ENCODE measurements at places on chromosomes 5 and 9.

DNA sequence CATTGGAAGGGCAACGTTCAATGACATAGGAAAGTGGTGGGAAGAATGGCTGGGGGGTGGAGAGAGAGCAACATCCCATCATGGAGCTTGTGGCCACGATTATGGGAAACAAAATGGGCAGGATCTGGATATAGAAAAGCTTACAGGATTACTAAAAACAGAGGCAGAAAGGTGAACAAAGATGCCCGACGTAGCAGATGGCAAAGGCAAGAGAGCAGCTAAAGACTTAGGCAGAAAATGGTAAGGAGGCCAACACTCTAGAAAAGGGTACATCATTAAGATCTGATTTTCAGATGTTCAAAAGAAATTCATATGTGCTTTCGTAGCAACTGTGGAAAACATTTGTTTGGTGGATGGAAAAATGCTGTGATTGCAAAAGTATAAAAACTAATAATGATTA, 102.5 kb downstream of the OTULIN start:
- H3K27ac ChIP-seq: no peak overlapping the region
- no peak overlapping the region for H3K4me3 ChIP-seq
- H3K36me3 ChIP-seq: peaks cover 4% of the 10 kb centered on the region
- DNase-seq: no peak

GRCh38 chr5:78005021-78005785, 229.1 kb upstream of the TBCA start:
- H3K36me3 ChIP-seq: no peaks in the 10 kb centered on the region
- no peak overlapping the region for H3K27ac ChIP-seq
- H3K4me3 ChIP-seq: no peak overlapping the region
- no peaks in the 10 kb centered on the region for H3K27me3 ChIP-seq

- peak; percentile 42 for DNase-seq
- no peak overlapping the region for H3K27ac ChIP-seq
- H3K4me1 ChIP-seq: no peaks in the 10 kb centered on the region
- H3K4me3 ChIP-seq: no peak overlapping the region
- H3K36me3 ChIP-seq: no peaks in the 10 kb centered on the region
- H3K27me3 ChIP-seq: no peaks in the 10 kb centered on the region
Observed at GRCh38 chr5:178380086-178380485, 147.5 kb upstream of the PHYKPL start.

GRCh38 chr5:13478831-13479465, 465.5 kb downstream of the DNAH5 start:
- peaks cover 2% of the 10 kb centered on the region for H3K27me3 ChIP-seq
- no peak overlapping the region for H3K4me3 ChIP-seq
- DNase-seq: no peak
- no peak overlapping the region for H3K27ac ChIP-seq
- no peaks in the 10 kb centered on the region for H3K36me3 ChIP-seq
- H3K4me1 ChIP-seq: no peaks in the 10 kb centered on the region

- DNase-seq: peak; percentile 35
- H3K4me3 ChIP-seq: no peak overlapping the region
- H3K4me1 ChIP-seq: peaks cover 4% of the 10 kb centered on the region
- no peak overlapping the region for H3K27ac ChIP-seq
- peaks cover 2% of the 10 kb centered on the region for H3K36me3 ChIP-seq
Observed at GRCh38 chr9:137265496-137266161, 10.5 kb downstream of the NELFB start.

DNA sequence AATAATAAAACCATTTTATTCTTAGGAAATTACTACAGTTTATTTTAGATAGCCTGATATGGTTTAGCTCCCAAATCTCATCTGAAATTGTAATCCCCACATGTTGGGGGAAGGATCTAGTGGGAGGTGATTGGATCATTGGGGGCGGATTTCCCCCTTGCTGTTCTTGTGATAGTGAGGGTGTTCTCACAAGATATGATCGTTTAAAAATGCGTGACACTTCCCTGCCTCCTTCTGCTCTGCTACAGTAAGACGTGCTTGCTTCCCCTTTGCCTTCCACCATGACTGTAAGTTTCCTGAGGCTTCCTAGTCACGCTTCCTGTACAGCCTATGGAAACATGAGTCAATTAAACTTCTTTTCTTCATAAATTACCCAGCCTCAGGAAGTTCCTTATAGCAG, 122.4 kb upstream of the FGF10 start:
- H3K4me1 ChIP-seq: no peaks in the 10 kb centered on the region
- no peak overlapping the region for H3K27ac ChIP-seq
- DNase-seq: no peak
- H3K36me3 ChIP-seq: no peaks in the 10 kb centered on the region

DNA sequence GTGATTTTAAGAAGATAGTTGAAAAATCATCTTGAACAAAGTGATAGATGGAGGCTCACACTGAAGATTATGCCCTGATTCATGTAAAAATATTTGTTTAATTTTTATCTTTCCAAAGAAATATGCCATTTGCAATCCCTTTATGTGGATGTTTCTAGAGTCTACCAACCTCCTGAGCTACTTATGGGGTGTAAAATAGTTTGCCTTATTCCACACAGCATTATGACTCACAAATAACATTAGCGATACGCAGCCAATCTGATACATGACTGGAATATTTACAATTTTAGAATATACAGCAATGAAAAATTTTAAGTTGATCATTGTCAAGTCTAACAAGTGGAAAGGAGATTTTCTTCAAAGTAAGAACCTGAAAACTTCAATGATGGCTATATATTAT, 327.5 kb downstream of the EDIL3 start:
- no peaks in the 10 kb centered on the region for H3K27me3 ChIP-seq
- no peaks in the 10 kb centered on the region for H3K36me3 ChIP-seq
- no peak overlapping the region for H3K4me3 ChIP-seq
- no peak overlapping the region for H3K27ac ChIP-seq

- no peaks in the 10 kb centered on the region for H3K4me1 ChIP-seq
- H3K4me3 ChIP-seq: no peak overlapping the region
- DNase-seq: no peak
- no peak overlapping the region for H3K27ac ChIP-seq
- no peaks in the 10 kb centered on the region for H3K27me3 ChIP-seq
- H3K36me3 ChIP-seq: no peaks in the 10 kb centered on the region
Observed at GRCh38 chr9:124423591-124423990, 8.3 kb upstream of the PSMB7 start.

DNA sequence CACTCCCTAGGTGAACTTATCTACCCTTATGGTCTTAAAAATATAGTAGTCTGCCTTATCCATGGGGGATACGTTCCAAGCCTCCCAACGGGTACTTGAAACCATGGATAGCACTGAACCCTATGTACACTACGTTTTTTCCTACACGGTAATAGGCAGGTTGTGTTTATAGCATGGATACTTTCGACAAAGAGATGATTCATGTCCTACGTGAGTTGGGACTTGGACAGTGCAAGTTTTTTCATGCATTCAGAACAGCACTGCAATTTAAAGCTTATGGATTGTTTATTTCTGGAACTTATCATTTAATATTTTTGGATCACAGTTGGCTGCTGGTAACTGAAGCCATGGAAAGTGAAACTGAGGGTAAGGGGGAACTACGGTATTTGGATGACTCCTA, 88.1 kb downstream of the CNTLN start:
- no peaks in the 10 kb centered on the region for H3K27me3 ChIP-seq
- H3K4me1 ChIP-seq: no peaks in the 10 kb centered on the region
- no peak for DNase-seq
- no peak overlapping the region for H3K27ac ChIP-seq
- H3K4me3 ChIP-seq: no peak overlapping the region

GRCh38 chr5:161311146-161311708, 235.3 kb downstream of the GABRB2 start:
- DNase-seq: no peak
- H3K27ac ChIP-seq: no peak overlapping the region
- H3K4me1 ChIP-seq: no peaks in the 10 kb centered on the region
- no peaks in the 10 kb centered on the region for H3K36me3 ChIP-seq

DNA sequence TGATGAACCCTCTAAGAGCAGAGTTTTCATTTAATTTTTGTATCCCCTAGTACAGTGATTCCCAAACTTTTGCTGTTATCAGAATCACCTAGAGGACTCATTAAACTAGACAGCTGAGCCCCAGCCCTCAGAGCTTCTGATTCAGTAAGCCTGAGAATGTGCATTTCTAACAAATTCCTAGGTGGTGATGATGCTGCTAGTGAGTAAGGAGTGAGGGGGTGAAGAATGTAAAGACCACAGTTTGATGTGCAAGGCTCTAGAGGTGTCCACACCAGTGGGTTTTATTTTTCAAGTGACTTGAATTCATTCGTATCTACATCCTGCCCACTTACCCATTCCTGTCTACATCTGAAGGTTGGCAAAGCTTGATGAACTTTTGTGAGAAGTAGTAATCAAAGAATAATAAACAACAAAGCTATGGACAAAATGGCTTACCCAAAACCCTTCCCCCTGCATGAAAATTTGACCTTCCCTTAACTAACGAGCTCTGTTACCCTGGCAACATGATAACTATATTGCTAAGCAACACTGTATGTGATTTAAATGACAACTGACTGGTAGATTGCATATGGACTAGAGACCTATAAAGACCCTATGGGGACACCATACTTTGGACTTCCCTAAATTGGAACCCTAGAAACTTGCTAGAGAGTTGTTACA, 35.2 kb downstream of the DTWD2 start:
- H3K4me3 ChIP-seq: no peak overlapping the region
- H3K27ac ChIP-seq: no peak overlapping the region
- DNase-seq: no peak
- H3K27me3 ChIP-seq: no peaks in the 10 kb centered on the region

- no peaks in the 10 kb centered on the region for H3K36me3 ChIP-seq
- H3K4me1 ChIP-seq: no peaks in the 10 kb centered on the region
- H3K27me3 ChIP-seq: peaks cover 4% of the 10 kb centered on the region
- H3K27ac ChIP-seq: no peak overlapping the region
- DNase-seq: no peak
Observed at GRCh38 chr5:17831279-17831678, 197.0 kb downstream of the TAF11L14 start.

GRCh38 chr5:7394889-7395431, 978 bp upstream of the ADCY2 start:
- no peak overlapping the region for H3K27ac ChIP-seq
- DNase-seq: no peak
- no peaks in the 10 kb centered on the region for H3K27me3 ChIP-seq
- H3K4me1 ChIP-seq: no peaks in the 10 kb centered on the region

GRCh38 chr9:94082956-94083355, 1.3 kb upstream of the PTPDC1 start:
- no peaks in the 10 kb centered on the region for H3K27me3 ChIP-seq
- DNase-seq: no peak
- no peaks in the 10 kb centered on the region for H3K36me3 ChIP-seq
- no peak overlapping the region for H3K4me3 ChIP-seq
- H3K27ac ChIP-seq: no peak overlapping the region
- H3K4me1 ChIP-seq: no peaks in the 10 kb centered on the region

- H3K27ac ChIP-seq: no peak overlapping the region
- H3K27me3 ChIP-seq: no peaks in the 10 kb centered on the region
- H3K4me3 ChIP-seq: no peak overlapping the region
Observed at GRCh38 chr9:78295731-78296130, 1.2 kb upstream of the PSAT1 start.

DNA sequence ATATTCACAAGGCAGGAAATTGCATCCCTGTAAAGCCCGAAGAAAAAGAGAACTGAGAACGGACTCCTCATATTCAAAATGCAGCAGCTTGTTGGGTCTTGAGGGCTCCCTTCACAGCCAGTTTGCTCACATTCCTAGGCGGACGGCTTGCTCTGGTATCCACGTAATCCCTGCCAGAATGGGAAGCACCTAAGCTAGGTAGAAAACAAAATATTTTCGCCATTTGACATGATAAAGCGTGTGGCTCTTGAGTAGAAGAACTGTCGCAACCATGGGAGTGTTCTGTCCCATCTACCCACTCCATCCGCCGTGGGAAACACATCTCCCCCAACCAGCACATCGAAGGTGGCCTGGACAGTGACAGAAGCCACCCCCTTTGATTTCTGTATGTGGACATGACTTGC, 183.1 kb downstream of the GAS1 start:
- H3K36me3 ChIP-seq: no peaks in the 10 kb centered on the region
- no peak overlapping the region for H3K4me3 ChIP-seq
- no peak for DNase-seq
- no peak overlapping the region for H3K27ac ChIP-seq

All from aorta (tissue), 5 donors.